ENCODE measurements at places on chromosomes 11 and 22.

- no peak for DNase-seq
Measured at GRCh38 chr11:33892906-33893594, 1.2 kb upstream of the LMO2 start.

GRCh38 chr11:6353367-6353987 is 33.2 kb upstream of the CAVIN3 start:
- peak; percentile 78 for DNase-seq

- no peak for DNase-seq
Measured at GRCh38 chr11:70322666-70323065, 52.2 kb downstream of the PPFIA1 start.

DNA sequence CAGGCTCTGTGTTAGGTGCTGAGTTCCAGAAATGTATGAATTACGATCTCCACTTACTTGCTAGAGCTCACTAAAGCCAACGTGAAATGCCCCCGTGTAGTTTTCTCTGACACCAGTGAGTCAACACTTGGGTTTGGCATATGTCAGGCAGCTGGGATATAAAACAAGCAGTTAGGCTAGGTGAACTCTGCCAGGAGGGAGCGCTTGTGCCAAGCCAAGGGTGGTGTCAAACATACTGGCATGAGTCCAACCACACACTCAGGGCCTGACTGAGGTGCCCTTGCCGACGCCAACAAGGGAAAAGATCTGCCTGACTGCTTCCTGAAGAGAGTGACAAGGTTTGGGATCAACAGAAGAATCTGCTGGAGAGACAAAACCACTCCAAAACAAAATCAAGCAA is 167.8 kb upstream of the NARS2 start:
- peak; percentile 99 for DNase-seq

GRCh38 chr11:113014262-113015097 is 53.3 kb downstream of the NCAM1 start:
- DNase-seq, result peak; percentile 81

GRCh38 chr22:48391820-48392219 is 1435.9 kb downstream of the BRD1 start:
- DNase-seq, result no peak

DNA sequence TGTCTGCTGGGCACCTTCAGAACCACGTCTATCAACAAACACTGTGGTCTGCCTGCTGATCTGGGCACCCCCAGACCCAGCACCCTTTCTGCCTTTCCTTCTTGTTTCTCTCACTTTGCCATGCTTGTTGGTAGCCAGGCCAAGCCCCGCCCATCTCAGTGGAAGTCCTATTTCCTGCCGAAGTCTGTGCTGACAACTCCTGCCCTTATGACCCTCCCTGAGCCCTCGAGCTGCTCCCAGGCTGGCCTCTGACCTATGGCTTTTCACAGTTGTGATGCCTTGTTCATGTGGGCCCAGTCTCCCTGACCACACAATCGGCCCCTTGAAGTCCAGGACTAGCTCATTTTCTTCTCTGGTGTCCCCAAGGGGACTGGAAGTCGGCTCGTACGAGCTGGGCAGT is 132.1 kb downstream of the DSCAML1 start:
- DNase-seq, result peak; percentile 8

- no peak for DNase-seq
Measured at GRCh38 chr11:103625624-103625965, 410.8 kb upstream of the DDI1 start.

DNA sequence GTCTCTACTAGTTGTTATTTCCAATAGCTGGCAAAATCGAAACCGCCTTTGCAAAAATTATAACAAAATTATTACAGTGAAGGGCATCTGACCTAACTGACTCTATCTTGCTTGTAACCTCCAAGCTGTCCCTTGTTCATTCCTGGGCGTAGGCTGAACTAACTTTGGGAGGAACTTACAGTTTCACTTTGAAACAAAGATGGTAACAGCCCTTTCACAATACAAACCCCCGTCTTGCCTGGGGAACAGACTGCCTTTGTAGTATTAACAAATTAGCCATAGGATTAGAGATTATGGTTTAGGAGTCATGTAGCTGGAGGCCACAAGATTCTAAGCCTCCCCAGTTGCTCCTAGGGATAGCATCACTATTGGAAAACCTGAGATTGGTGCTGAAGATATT is 131.6 kb upstream of the HSD17B12 start:
- DNase-seq, result no peak

DNA sequence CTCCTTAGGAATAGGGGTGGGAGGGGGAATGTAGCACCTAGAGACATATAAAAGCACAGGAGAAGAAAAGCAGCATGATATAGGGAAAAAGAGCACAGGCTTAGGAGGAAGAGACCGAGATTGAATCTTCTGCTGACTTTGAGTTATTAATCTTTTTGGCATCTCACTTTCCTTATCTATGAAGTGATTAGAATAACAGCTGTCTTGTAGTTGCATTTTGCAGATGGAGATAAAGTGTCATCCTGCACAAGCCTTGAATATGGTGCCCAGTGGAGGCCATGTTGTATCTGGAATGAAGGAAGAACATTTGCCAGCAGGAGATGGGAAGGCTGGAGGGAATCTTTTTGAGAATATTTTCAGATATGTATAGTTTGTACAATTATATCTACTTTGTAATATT is 594.7 kb downstream of the NELL1 start:
- no peak for DNase-seq

DNA sequence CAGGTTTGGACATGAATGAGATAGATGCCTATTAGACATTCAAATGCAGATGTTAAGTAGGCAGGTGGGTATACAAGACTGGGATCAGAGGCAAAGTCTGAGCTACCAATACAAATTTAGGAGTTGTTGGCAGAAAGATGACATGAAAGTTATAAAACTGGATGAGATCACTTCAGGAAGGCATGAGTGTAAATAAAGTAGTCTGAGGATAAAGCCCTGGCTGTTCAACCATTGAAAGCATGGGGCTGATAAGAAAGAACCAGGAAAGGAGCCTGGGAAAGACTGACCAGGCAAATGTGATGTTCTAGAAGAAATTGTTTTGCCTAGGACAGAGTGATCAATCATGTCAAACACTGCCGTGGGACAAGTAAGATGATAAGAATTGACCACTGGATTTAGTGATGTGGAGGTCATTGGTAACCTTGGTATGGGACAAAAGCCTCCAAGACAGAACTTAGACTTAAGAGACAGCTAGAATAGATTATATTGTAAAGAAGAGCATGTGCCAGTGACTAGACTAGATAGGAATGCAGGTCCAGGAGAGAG is 98.5 kb downstream of the EHF start:
- DNase-seq, result no peak

DNA sequence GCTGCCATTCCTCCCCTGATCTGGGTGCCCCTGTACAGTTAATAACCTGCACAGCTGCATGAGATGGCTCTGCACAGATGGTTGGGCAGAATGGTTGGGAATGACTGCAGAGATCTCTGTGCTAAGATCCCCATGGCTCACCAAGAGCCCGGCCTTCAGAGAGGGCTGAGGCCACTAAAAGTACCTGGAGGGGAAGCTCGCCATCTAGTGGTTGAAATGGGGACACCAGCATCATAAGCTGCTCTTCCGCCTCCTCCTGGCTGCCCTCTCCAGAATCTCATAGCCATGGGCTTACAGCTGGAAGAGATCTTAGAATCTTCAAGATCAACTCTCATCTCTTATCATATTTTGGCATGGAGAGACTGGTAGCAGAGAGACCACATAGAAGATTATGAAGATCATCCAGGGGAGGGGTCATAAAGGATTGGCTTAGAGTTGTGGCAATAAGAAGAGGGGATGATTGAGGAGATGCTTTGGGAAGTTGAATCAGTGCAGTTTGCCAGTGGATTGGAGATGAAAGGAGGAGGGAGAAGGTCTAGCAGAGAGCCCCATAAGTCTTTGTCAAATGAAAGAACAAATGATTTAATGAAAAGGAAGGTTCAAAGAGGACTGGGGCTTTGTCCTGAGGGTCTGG is 22.0 kb upstream of the TLCD5 start:
- DNase-seq, result peak; percentile 76

DNA sequence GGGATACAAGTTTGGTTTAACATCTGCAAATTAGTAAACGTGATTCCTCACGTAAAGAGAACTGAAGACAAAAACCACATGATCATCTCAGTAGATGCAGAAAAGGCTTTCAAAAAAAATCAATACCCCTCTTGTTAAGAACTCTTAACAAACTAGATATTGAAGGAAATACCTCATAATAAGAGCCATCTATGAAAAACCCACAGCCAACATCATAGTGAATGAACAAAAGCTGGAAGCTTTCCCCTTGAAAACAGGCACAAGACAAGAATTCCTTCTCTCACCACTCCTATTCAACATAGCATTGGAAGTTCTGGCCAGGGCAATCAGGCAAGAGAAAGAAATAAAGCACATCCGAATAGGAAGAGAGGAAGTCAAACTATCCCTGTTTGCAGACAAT is 160.5 kb downstream of the CSNK2A3 start:
- no peak for DNase-seq

- no peak for DNase-seq
Measured at GRCh38 chr11:2535673-2536439, 91.0 kb downstream of the KCNQ1 start.

DNA sequence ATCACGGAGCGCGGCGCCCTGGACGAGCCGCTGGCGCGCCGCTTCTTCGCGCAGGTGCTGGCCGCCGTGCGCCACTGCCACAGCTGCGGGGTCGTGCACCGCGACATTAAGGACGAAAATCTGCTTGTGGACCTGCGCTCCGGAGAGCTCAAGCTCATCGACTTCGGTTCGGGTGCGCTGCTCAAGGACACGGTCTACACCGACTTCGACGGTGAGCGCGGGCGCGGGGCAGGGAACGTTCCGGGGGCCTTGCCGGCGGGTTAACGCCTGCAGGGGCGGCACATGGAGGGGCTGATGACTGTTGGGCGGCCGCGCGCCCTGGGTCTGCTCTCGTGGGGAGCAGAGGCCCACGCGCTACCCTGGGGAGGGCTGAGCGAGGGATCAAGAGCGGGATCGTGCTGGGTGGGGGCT is 1.0 kb downstream of the PIM3 start:
- DNase-seq, result no peak

GRCh38 chr11:116409238-116409637 is 363.5 kb downstream of the BUD13 start:
- DNase-seq, result no peak

GRCh38 chr11:94895451-94895850 is 77.9 kb downstream of the CWC15 start:
- DNase-seq, result no peak

- DNase-seq, result peak; percentile 53
Measured at GRCh38 chr22:47850644-47851151, 1088.2 kb downstream of the TBC1D22A start.

DNA sequence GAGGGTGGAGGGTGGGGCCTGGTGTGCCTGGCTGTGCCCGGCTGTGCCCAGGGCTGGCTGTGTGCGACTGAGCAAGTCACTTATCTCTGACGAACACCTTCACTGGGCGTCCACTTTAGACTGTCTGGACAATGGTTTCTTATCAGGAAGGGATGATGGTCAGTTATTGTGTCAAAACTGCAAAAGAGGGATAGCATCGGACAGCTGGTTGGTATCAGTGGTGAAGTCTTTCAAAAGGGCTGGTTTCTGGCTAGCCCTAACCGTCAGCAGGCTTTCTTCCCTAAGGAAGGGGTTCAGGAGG is 4.1 kb upstream of the MGAT3 start:
- no peak for DNase-seq

- no peak for DNase-seq
Measured at GRCh38 chr11:66264914-66265313, 3.5 kb upstream of the RAB1B start.

DNA sequence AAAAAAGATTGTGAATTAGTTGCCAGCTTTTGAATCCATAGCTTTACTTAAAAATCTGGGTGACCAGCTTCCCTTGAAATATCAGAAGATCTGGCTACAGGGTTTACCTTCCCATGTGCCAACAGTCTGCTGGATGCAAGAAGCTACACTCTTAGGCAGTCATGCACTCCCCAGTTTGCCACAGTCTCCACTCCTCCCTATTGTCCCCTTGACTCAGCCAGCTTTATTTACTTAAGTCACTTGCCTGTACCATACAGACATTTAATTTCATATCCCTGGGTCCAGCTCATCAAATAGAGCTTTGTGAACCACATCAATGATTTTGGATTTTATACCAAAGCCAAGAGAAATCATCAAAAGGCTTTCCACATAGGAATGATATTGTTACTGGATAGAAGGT is 12.2 kb downstream of the MCHR1 start:
- no peak for DNase-seq

GRCh38 chr11:58058276-58059006 is 27.7 kb downstream of the OR6Q1 start:
- DNase-seq, result peak; percentile 78

All from NCI-H2029 treated with DMSO at 0.1 percent for 48 hours (cell line).